ENCODE measurements at places on chromosomes 3 and 15.

GRCh38 chr3:128663151-128663550, 12.5 kb upstream of the RPN1 start:
- no peak for DNase-seq

DNA sequence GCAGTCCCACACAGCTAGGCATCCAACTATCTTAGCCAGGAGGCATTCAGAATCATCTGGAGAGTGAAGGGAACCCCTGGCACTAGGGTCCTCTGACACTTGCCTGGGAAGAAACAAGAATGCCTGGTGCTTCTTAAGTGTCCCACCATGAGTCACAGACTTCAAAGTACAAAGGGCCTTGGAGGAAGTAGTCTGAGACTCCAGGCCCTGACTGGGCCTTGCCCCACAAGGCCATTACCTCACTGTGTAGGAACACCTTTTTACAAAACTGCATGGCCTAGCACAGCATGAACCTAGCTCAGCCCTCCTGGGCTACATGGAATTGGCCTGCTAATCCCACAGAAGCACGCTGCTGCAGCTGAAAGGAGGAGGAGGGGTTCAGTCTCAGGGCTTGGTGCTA, 104.5 kb upstream of the SLCO2A1 start:
- DNase-seq: no peak

DNA sequence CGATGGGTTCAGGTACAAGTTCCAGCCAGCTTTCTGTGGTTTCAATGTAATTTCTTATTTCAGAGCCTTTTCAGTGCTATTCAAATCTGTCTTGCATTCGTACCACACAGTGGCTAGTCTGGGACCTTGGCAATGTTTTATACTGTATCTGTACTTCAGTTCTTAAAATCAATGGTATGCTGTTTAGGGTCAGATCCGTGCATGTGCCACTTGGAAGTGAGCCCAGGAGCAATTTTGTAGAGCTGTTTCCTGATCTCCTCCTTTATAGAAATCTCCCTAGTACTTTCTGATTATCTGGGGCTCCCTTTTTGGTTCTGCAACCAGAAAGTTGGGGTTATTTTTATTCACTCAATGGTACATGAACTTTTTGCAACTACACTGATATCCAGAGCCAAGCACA, 59.5 kb upstream of the NDUFB4 start:
- no peak for DNase-seq

- no peak for DNase-seq
Measured at GRCh38 chr15:71437919-71438318, 322.6 kb downstream of the THSD4 start.

- no peak for DNase-seq
Measured at GRCh38 chr3:153896197-153896596, 225.0 kb upstream of the ARHGEF26 start.

GRCh38 chr3:111618945-111619344, 23.8 kb upstream of the ZBED2 start:
- DNase-seq: no peak

DNA sequence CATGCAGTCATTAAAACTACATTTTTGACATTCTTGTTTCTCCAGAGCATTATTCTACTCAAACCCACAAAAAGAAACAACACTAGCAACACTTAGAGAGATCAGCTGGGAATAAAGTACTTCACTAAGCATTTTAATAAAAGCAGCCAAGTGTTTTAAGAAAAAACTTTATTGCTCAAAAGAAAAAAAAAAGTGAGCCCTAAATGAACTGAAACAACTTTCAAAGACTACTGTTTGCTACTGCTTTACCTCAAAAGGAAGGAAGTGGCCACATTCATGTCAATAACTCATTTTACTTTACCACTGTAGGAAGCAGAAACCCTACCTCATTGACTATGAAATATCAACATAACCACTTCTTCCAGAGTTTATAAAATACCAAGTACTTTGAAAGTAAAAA, 91.3 kb downstream of the UACA start:
- DNase-seq: no peak

GRCh38 chr3:157261000-157261399, 101.1 kb upstream of the CCNL1 start:
- no peak for DNase-seq

- no peak for DNase-seq
Measured at GRCh38 chr3:67018789-67019526, 20.9 kb downstream of the KBTBD8 start.

GRCh38 chr3:141266797-141267555, 35.4 kb downstream of the PXYLP1 start:
- no peak for DNase-seq

DNA sequence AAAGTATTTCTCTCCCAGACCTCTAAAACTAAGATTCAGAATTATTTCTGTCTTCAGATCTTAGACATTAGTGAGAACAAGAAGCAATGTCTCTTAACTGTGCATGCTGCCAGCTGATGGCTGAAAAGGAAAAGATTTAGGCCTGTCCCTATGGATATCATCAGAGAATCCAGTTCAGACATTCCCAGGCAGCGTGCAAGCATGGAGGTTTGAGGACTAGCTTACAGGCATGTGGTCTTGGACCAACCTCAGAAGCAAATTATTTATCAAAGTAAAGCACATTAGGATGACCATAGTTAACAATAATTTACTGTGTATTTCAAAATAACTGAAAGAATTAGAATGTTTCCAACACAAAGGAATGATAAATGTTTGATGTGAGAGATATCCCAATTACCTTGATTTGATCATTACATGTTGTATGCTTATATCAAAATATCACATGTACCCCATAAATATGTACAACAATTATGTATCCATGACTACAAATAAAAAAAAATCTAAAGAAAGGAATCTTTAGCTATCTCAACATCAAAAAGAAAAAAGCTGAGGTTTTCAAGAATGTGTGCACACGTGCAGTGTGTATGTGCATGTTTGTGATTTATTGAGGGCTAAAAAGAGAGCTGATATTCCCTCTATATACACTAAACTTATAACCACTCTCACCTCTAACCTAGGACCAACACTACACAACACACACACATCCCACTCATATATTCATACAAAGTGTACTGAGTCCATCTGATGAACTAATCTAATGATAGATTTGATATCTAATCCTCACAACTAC, 108.9 kb upstream of the THBS1 start:
- DNase-seq: no peak

DNA sequence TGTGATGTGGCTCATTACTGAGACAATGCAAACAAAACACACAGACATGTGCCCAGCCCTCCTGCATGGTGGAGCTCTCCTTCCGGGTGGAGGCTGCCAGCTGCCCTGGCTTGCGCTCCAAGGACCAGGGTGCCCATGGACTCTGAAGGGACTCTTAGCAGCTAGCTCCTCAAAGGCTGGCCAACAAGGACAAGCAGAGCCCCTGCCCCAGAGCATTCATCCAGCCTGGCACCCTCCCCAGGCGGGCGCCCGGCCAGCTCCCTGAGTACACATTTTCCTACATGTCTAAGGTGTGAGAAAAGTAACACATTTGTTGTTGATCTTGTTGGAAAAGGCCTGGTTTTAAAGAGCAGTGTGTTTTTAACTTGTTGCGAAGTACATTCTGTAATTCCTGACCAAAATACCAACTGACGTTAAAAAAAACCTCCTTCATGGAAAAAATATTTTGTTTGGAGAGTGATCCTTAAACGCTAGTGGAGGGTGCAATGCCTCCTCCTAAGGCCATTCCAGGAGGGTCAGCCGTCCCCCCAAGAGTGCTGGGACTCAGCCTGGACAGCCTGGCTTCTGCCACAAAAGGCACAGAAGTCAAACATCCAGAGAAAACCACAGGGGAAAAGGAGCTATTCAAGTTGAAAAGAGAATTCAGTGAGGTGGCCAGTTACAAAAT, 86.9 kb downstream of the KLF15 start:
- no peak for DNase-seq

- no peak for DNase-seq
Measured at GRCh38 chr15:69881766-69882165, 216.0 kb downstream of the TLE3 start.

- no peak for DNase-seq
Measured at GRCh38 chr15:57305009-57305408, 71.3 kb upstream of the CGNL1 start.

Data from activated CD8-positive, alpha-beta memory T cell treated with anti-CD3 and anti-CD28 coated beads for 1 hour (primary cell).